ENCODE measurements at places on chromosomes 3 and 15. TPM values are rescaled to one million over a fixed set of nuclear protein-coding genes. Genes with fewer than 3 reads are reported as not detected.

- H3K4me3 ChIP-seq: no peak overlapping the region
- H3K4me1 ChIP-seq: no peaks in the 10 kb centered on the region
- peaks cover 5% of the 10 kb centered on the region for H3K27me3 ChIP-seq
These were observed 9.3 kb downstream of the PSTPIP1 start for GRCh38 chr15:77004189-77004588.

DNA sequence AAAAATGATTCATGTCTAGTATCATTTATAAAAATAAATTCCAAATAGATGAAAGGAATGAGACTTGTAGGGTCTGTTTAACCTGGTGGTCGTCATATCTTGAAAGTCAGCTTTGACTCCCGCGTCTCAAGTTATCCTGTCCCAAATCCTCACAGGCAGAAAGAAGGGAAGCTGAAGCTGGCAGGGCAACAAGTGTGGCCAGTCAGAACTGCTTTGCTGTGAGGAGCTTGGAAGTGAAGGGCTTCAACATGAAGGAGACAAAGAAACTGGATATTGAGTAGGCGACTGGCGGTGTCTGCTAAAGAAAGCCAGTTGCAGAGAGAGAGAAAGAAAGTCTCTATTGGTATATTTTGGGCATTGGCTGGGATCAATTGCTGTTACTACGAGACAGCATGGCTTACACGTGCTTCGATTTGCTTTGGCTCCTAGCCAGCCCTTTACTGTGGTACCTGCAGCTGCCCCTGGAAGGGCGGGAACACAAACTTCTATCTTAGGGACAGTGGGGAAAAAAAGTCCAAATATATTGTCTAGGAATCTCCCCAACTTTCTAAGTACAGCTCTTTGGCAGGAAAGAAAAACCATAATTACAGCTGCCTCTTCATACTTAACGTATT, 107.2 kb downstream of the CHST2 start:
- H3K36me3 ChIP-seq: no peaks in the 10 kb centered on the region
- H3K4me3 ChIP-seq: no peak overlapping the region
- H3K27ac ChIP-seq: no peak overlapping the region
- H3K27me3 ChIP-seq: no peaks in the 10 kb centered on the region

- H3K27me3 ChIP-seq: no peaks in the 10 kb centered on the region
- no peak for DNase-seq
- no peak overlapping the region for H3K4me3 ChIP-seq
- no peaks in the 10 kb centered on the region for H3K4me1 ChIP-seq
- H3K36me3 ChIP-seq: no peaks in the 10 kb centered on the region
These were observed 57.9 kb upstream of the ABHD2 start for GRCh38 chr15:89030311-89030710.

DNA sequence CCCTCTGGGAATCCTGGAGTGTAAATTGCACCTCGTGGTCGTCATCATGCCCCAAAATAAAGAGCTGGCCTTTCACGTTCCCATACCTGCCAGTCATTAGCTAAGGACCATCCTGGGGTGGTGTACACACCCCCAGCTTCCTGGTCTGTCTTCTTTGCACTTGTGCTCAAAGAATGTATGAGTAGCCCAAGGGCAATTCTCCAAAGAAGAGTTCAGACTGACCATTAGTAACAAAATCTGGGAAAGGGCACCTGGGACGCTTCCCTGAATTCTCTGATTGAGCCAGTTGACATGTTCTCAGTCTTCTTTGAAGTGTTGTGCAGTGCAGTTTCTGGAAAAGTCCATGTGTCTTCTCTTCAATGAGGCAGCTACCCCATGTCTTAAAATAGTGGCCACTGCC, 34.8 kb downstream of the FAM3D start:
- DNase-seq: no peak
- no peak overlapping the region for H3K4me3 ChIP-seq
- H3K4me1 ChIP-seq: peaks cover 25% of the 10 kb centered on the region
- H3K27me3 ChIP-seq: no peaks in the 10 kb centered on the region
- H3K36me3 ChIP-seq: no peaks in the 10 kb centered on the region
- no peak overlapping the region for H3K27ac ChIP-seq

Gene PRKCD
- total RNA-seq: 1.0 TPM

DNA sequence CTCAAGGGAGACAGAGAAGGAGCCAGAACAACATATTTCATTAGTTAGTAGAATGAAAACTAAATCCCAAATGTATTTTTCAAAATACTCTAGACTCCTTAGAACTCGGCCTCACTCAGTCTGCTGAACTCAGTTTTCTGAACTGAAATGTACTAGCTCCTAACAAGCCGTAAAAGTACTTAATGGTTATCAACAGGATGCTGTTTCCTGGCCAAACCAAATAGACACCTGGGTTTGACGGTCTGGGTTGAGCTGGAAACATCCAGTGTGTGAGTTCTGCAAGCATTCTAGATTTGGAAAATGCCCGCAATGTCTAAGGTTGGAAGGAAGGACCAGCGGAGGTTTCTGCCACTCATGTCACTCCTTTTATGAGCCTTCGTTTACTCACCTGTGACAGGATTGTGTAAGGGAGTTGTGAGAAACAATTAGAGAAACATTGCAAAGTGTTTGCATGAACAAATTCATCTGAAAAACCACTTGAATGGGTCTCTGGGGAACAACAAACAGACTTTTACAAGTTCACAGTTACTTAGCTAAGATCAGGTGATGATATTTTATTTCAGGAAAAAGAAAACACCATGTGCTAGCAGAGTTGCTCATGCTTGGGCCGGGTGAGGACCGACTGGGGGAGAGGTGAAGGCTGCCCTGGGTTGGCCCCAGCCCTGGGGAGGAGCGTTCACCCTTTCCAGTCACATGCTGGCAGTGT, 151.0 kb downstream of the ALDH1A2 start:
- H3K27ac ChIP-seq: no peak overlapping the region
- H3K4me1 ChIP-seq: no peaks in the 10 kb centered on the region
- no peak for DNase-seq
- no peaks in the 10 kb centered on the region for H3K27me3 ChIP-seq

DNA sequence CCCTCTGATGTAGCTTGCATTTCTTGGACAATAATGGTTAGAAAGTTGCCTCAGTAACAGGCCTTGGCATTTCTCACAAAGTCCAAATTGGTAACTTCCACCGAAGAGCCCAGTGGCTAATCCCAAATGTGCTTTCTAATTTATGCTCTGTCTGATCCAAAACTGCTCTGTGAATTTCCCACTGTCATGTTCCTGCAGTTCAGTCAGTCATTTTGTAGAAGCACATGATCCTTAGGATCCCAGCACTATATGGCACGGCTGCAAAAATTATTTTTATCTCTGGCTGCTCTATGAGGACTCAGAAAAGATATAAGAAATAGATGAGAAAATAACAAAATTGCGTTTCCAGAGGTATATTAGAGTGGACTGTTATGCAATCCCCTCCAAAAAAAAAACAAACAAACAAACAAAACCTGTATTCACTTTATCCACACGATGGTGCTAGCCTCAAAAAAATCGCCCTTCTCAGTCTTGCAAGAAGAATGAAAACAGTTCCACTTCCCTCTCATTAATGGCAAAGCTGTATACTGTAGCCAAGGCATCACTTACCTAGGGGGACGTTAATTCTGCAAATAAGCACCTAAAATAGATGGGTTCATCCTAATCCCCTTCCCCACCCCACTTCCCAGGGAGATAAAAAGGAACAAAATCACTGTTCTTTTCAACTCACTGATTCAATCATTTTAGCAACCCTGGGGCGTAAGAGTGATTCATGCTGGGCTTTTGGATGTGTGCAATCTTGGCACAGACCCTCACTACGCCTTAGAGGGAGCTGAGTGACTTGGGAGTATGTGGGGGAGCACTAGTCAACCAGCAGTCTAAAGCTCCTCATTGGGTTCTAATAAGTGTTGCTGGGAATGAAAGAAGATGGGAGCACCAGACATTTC, 61.3 kb downstream of the TMCO5A start:
- peak; percentile 73 for DNase-seq
- H3K4me1 ChIP-seq: peaks cover 2% of the 10 kb centered on the region
- H3K27me3 ChIP-seq: no peaks in the 10 kb centered on the region

DNA sequence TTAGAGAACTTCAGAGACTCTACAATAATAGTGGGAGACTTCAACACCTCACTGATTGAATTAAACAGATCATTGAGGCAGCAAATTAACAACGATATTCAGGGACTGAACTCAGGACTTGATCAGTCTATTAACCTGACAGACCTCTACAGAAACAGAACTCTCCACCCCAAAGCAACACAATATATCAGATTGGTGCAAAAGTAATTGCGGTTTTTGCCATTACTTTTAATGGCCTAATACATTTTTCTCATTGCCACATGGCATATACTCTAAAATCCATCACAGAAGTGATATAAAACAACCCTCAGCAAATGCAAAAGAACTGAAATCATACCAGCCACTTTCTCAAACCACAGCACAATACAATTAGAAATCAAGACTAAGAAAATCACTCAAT, 298.1 kb upstream of the SGO1 start:
- no peak for DNase-seq
- no peaks in the 10 kb centered on the region for H3K27me3 ChIP-seq
- H3K27ac ChIP-seq: no peak overlapping the region
- H3K36me3 ChIP-seq: no peaks in the 10 kb centered on the region
- no peak overlapping the region for H3K4me3 ChIP-seq
- H3K4me1 ChIP-seq: no peaks in the 10 kb centered on the region

Gene NR1I2
- under 0.01 TPM for total RNA-seq

DNA sequence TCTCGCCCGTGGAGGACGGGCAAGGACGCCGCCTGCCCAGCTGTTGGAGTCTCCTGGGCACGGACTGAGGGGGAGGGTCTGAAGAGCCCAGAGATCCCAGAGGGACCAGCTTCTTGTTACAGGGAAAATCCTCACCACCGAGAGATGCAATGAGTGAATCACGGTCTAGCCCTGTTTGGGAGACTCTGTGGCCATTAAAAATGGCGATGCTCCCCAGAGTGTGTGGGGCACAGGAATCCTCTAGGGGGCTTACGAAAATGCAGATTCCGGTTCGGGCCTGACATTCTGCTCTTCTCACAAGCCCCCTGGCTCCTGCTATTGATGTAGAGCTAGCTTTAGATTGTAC, 35.5 kb upstream of the EPHB3 start:
- H3K27me3 ChIP-seq: peaks cover 21% of the 10 kb centered on the region
- no peak overlapping the region for H3K27ac ChIP-seq
- H3K4me3 ChIP-seq: no peak overlapping the region
- H3K36me3 ChIP-seq: no peaks in the 10 kb centered on the region

- DNase-seq: peak; percentile 80
- H3K36me3 ChIP-seq: no peaks in the 10 kb centered on the region
- peak overlapping the region; percentile 71 for H3K4me3 ChIP-seq
- peaks cover 15% of the 10 kb centered on the region for H3K27me3 ChIP-seq
These were observed 6.5 kb upstream of the CYP11A1 start for GRCh38 chr15:74373731-74374647.

DNA sequence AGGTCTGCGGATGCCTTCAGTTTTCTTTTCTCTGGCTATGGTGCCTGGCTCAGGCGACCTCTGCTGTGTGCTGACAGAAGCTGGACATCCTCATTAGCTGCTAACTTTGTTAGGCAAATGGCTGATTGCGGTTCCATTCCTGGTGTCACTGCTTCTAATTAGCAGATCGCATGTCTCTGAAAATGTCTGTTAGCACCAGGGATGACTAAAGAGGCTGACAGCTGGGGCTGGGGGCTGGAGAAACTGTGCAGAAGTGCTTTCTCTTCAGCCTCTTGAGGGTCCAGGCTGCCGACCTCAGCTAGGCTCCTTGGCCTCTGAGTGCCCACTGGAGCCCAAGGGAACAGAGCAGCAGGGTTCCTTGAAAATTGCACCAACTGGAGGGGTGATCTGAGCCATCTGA, 39.3 kb downstream of the CHCHD6 start:
- H3K27ac ChIP-seq: no peak overlapping the region
- H3K4me1 ChIP-seq: no peaks in the 10 kb centered on the region
- no peaks in the 10 kb centered on the region for H3K36me3 ChIP-seq
- no peak for DNase-seq
- H3K4me3 ChIP-seq: no peak overlapping the region

- no peaks in the 10 kb centered on the region for H3K27me3 ChIP-seq
- H3K36me3 ChIP-seq: no peaks in the 10 kb centered on the region
- DNase-seq: no peak
- H3K4me1 ChIP-seq: no peaks in the 10 kb centered on the region
- H3K27ac ChIP-seq: no peak overlapping the region
These were observed 254.5 kb downstream of the NEK10 start for GRCh38 chr3:27114684-27115083.

DNA sequence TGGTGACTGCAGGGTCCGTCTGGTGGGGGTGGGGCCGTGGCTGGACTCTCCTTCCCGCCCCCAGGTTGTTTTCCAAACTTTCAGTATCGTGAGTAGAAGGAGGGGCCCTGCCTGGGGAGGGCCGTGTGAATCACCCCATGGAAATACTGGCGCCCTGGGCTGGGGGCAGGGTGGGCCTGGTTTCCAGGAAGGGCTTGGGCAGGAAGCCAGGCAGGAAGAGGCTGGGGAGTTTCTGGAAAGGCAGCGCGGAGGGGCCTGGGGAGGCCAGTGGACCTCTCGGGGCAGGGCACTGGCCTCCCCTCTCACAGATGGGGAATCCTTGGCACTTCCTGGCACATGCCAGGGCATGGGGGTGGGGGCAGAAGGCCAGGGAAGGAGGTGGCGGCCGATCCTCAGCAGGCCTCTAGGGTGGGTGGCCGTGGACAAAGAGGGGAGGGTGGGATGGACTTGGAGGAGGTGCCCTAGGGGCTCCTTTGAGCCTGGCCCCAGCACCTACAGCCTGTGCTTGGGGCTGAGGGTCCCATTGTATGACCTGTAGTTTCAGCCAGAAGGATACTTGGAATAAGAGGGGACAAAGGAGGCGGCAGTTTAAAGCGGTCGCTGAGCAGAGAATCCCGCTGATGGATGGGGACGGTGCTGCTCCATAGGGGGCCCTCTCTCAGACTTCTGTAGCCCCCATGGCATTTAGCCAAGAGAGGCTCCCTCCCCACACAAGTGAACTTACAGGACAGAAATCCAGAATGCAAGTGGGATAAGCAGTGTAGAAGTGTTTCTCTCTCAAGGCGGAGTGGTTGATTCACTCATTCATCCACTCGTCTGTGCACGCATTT, 56.5 kb upstream of the GATA2 start:
- DNase-seq: peak; percentile 68
- peaks cover 12% of the 10 kb centered on the region for H3K4me1 ChIP-seq
- H3K27ac ChIP-seq: peak overlapping the region; percentile 23
- H3K27me3 ChIP-seq: peaks cover 5% of the 10 kb centered on the region
- H3K36me3 ChIP-seq: no peaks in the 10 kb centered on the region

DNA sequence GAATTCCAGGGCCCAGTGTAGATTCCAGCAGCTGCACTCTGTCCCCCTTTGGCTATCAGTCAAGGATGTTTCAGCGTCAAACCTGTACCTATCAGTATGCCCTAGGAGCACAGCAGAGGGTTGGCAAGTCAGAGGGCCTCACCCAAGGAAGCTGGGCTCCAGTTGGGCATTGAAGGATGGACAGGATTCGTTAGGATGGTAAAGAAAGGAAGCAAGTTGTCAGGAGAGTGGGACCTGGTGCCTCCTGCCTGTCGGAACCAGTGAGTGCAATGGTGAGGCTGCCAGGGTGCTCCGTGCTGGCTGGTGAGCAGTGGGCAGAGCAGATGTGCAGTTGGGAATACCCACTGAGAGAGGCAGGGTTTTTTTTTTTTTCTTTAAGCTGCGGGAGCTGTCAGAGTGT, 157.2 kb downstream of the CHDH start:
- H3K27me3 ChIP-seq: no peaks in the 10 kb centered on the region
- no peaks in the 10 kb centered on the region for H3K4me1 ChIP-seq
- no peaks in the 10 kb centered on the region for H3K36me3 ChIP-seq
- no peak overlapping the region for H3K27ac ChIP-seq

- H3K4me1 ChIP-seq: no peaks in the 10 kb centered on the region
- no peak overlapping the region for H3K27ac ChIP-seq
- no peak overlapping the region for H3K4me3 ChIP-seq
- H3K27me3 ChIP-seq: no peaks in the 10 kb centered on the region
- DNase-seq: no peak
- no peaks in the 10 kb centered on the region for H3K36me3 ChIP-seq
These were observed 137.8 kb downstream of the DMXL2 start for GRCh38 chr15:51484781-51485180.

Gene EPHB3
- total RNA-seq: 3.9 TPM

Gene TTLL13
- not detected for total RNA-seq

Gene LRRC49
- 31.5 TPM for total RNA-seq
